ENCODE measurements at places on chromosomes 11 and 22. TPM values are rescaled to one million over a fixed set of nuclear protein-coding genes. Genes with fewer than 3 reads are reported as not detected.

HBE1 gene
- total RNA-seq: 4.0 TPM

BRMS1 gene
- 32.2 TPM for total RNA-seq

PCNX3 gene
- total RNA-seq: 52.5 TPM

DDB1 gene
- total RNA-seq: 160 TPM

HEPN1 gene
- not detected for total RNA-seq

OR52H1 gene
- total RNA-seq: not detected

KDM2A gene
- total RNA-seq: 76.9 TPM

KDM4E gene
- total RNA-seq: not detected

BTBD18 gene
- not detected for total RNA-seq

SLC22A8 gene
- total RNA-seq: not detected

RASD2 gene
- 4.4 TPM for total RNA-seq

DNA sequence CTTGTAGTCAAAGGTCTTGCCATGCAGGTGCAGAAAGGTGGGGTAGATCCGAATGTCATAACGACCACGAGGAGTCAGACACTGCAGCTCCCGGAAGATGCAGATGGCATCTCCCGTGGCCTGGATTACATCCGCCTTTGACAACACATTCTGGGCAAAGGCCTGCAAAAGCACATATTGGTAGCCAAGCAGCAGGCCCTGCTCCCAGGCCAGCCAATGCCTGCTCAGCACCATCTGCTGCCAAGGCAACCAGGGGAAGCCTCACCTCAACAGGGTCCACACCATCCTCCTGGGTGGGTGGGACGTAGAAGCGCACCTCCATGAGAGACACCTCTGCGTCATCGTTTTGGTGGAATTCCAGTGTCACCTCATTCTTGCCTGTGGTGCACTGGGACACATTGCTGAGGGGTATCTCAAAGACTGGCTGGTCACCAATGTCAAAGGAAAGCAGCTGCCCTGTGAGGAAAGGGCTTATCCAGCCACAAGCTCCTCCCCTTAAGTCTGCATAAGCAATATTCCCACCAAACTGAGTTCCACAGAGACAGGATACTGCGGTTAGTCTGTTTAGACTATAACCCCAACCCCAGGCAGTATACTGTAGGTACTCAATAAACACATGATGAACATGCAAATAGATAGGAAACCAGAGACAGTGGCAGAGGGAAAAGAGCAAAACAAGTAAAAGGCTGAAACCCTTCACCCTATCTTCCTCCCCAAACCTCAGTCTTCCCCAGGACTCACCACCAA is 2.8 kb downstream of the SSRP1 start:
- no peak for DNase-seq

GRCh38 chr11:134581121-134581626 is 169.1 kb upstream of the B3GAT1 start:
- no peak for DNase-seq

DNA sequence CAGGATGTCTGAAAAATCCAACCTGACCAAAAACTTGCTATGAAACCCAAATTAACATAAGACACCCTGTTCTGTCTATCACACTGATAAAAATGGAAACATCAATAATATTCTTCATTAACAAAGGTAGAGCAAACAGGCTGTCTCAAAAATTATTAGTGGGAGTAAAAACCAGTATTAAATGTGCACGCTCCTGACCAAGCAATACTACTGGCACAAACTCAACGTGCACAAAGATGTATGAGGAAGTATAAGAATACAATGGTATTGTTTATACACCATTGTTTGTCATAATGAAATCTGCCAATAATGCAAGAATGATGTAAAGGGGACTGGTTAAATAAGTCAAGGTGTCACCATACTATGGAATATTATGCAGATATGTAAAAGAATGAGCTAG is 288.5 kb downstream of the MN1 start:
- no peak for DNase-seq

DNA sequence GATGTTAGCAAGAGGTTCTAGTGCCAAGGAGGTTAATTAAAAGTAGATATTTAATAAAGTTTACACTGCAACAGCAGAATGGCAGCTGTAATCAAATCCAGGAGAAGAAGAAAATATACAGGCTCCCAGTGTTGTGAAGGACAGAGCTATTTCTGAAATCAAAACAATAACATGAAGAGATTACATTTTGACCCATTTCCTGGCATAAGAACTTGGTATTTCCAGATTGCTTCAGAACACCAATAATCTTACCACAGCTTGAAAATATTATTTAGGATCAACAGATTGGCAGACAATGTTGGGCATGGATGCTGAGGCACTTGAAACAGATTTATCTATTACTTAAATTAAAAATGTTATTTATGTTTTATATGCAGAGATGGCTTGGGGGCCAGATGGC is 692.5 kb downstream of the KCNA4 start:
- no peak for DNase-seq

GRCh38 chr11:70642266-70642665 is 243.9 kb downstream of the CTTN start:
- DNase-seq: no peak

DNA sequence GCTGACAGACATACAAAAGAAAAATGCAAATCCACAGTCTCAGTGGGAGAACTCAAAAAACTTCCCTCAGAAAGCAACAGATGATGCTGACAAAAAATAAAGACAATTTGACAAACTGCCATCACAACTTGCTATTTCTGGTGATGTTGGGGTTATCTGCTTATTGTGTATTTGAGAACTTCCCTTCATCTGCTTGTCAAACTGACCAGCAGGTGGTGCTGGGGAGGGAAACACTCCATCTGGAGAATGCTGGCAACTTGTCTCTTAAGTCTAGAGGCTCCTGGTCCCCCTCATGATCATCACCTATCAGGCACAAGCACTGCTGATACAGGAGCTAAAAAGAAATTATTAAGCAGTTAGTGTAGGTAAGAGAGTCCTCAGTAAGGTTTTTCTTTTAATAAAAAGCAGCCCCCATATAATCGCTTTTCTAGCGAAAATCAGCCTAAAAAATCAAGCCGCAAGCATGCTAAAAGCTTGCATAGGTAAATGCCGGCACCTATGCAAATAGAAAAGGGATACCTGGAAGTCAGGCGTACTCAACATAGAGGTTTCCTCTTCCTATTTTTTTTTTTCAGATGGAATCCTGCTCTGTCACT is 9.8 kb upstream of the FAM111B start:
- peak; percentile 65 for DNase-seq

DNA sequence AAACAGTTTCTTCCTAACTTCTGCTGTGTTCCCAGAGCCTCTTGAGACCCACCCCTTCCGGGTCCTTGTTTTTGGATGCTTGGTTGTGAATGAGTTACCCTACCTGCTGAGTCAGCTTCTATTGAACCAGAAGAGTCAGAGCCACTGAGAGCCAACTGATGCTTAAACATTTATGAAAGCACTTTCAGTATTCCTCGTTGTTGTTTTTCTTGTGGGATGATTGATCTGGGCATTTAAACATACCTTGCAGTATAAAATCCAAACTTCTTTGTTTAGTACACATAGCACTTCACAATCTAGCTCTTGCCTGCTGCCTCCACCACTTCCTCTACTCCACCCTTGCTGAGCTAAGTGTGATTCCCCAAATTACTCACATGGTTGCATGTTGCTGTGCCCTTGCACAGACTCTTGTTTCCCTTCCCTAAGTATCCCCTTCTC is 5.5 kb downstream of the PRSS23 start:
- no peak for DNase-seq

DNA sequence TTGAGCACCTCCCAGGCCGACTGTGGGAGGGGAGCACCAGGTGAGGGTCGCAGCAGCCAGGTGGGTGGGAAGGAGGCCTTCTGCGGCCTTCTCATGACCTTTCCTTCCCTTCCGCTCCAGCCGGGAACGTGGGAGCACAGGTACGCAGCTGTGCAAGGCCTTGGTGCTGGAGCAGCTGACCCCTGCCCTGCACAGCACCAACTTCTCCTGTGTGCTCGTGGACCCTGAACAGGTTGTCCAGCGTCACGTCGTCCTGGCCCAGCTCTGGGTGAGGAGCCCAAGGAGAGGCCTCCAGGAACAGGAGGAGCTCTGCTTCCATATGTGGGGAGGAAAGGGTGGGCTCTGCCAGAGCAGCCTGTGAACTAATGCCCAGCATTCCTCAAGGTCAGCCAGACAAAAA is 2.6 kb downstream of the IL18BP start:
- no peak for DNase-seq

- DNase-seq: no peak
These were observed at the start of gene PLEKHA7 for GRCh38 chr11:17014321-17014832. TSS of gene PLEKHA7 (minus strand) at chr11:17014414. CDS start at chr11:17014401, 13 bp downstream.

DNA sequence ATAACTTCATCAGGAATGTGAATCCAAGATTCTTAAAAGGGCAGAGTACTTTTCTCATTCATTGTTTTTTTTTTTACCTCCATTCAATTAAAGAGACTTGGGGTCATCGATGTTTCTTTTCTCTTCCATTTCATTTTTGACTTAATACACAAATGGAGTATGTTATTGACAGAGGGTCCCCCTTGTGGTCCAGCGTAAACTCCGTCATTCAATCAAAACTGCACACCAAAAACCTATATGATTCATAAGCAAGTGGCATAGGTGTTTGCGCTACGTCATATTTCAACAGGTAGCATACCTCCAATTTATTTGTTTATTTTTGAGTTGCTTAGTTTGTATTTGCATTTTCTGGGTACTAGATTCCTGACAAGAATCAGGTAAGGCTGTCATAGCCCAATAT is 12.7 kb upstream of the FOLH1 start:
- no peak for DNase-seq

GRCh38 chr11:9396752-9397151 is 12.3 kb downstream of the IPO7 start:
- DNase-seq: no peak

- peak; percentile 34 for DNase-seq
These were observed 369 bp downstream of the DHCR7 start for GRCh38 chr11:71447791-71448256.

- no peak for DNase-seq
These were observed 7.2 kb downstream of the DDX10 start for GRCh38 chr11:108672113-108672512.

- no peak for DNase-seq
These were observed 45.0 kb upstream of the MYH9 start for GRCh38 chr22:36432592-36433317.

- no peak for DNase-seq
These were observed 46.7 kb downstream of the CD44 start for GRCh38 chr11:35185696-35186095.

DNA sequence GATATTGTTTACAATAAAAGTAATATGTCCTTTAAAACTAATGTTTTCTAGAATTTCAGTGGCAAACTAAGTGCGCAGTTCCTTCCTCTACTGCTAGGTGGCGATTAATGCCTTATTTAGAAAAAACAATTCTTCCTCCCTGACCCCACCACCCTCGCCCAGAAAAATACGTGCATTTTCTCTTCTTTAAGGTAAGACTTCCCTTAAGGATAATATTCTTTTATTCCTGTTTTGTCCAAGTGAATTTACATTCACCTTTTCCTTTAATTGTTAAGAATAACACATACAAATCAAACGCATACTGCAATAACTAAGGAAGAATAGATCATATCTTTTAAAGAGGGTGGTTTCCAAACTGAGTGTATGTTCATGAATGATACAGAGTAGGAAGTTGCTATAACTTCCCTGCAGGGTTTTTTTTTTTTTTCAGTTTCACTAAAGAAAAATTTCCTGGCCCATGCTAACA is 17.0 kb upstream of the PSMA1 start:
- DNase-seq: no peak

- no peak for DNase-seq
These were observed 1119.7 kb downstream of the BRD1 start for GRCh38 chr22:48707763-48708557.

- no peak for DNase-seq
These were observed 11.7 kb downstream of the CAPRIN1 start for GRCh38 chr11:34063061-34063795.

DNA sequence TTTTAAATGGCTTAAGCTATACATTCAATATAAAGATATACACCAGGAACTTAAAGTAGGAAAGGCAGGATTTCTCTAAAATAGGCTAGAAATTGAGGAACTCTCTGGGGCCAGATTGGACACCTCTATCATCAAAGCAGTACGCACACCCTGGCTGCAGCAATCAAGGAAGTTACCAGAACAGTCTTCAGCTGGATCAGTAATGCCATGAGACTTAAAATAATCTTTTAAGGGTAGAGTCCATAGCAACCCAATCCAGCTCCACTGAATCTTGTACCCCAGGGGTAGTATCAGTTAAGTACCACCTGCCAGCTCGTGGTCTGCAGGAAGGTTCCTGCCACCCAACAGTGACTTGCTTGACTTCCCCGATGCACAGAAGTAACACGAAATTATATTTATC is 3.0 kb downstream of the RDX start:
- no peak for DNase-seq

DNA sequence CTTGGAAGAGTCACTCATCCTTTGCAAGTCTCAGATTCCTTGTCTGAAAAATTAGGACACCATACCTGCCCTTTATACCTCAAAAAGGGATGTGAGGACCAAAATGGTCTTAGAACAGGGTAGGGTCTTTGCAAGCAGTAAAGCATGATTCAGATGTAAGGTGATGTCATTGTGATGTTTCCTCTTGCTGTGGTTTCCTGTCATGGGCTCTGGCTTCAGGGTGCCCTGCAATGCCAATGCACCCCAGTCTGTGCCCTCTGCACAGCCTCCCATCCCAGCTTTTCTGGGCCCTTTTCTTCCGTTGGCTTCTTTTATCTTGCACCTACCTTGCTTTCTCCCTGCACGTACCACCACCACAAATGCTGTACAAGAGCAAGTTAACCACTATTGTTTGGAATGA is 87.8 kb upstream of the NNMT start:
- DNase-seq: no peak

- no peak for DNase-seq
These were observed 22.3 kb upstream of the CHRM4 start for GRCh38 chr11:46413760-46414465.

DNA sequence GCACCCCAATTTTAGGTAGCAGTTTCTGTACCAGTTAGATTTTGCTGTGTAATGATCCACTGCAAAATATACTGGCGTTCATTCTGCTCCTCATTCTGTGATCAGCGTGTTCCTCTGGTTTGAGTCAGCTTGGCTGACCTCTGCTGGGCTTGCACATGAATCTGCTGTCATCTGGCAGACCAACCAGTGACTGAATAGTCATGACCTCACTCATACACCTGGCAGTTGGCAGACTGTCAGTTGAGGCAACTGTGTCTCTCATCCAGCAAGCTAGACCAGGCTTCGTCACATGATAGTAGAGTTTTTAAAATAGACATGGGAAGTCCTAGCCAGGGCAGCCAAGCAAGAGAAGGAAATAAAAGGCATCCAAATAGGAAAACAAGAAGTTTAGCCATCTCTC is 316.3 kb upstream of the LARGE1 start:
- peak; percentile 63 for DNase-seq

Measured in mucosa of gallbladder (tissue), 1 donor.